Activated naive CD8-positive, alpha-beta T cell treated with anti-CD3 and anti-CD28 coated beads for 36 hours (primary cell): ENCODE measurements at places on chromosomes 1 and 21. TPM values are rescaled to one million over a fixed set of nuclear protein-coding genes. Genes with fewer than 3 reads are reported as not detected.

LCE1D gene
- not detected for total RNA-seq

FAM177B gene
- total RNA-seq, result not detected

ESPN gene
- total RNA-seq, result 0.44 TPM

FCRLA gene
- 0.56 TPM for total RNA-seq

MYBPH gene
- not detected for total RNA-seq

FAM151A gene
- not detected for total RNA-seq

TDRD10 gene
- not detected for total RNA-seq

DNA sequence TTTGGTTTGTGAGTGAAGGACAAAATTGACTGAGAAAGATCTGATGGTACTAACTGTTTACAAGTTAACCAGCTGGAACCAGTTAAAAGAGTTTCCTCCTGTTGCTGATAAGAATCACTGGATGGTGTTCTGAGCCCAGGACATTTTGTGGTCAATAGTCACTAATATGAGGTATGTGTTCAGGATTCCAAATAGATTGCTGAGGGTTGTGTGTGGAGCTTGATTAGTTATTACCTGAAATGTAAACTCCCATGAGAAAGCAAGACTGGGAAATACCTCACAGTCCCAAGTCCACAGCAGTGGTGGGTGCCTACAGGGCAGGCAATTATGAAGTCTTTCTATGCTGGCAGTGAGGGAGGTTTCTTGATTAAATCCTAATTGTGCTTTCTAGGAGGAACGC lies 164.6 kb downstream of the DNM3 start:
- no peak for DNase-seq

- DNase-seq, result no peak
Observed at GRCh38 chr1:151585622-151586021, 26.2 kb upstream of the SNX27 start.

GRCh38 chr1:66384258-66384921 lies 149.6 kb upstream of the SGIP1 start:
- DNase-seq, result no peak

DNA sequence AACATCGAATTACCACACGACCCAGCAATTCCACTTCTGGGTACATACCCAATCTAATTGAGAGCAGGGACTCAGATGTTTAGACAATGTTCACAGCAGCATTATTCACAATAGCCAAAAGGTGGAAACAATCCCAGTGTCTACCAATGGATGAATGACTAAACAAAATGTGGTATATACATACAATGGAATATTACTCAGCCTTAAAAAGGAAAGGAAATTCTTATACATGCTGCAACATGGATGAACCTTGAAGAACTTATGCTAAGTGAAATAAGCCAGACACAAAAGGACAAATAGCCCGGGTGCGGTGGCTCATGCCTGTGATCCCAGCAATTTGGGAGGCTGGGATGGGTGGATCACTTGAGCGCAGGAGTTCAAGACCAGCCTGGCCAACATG lies 6.9 kb downstream of the KDF1 start:
- no peak for DNase-seq

DNA sequence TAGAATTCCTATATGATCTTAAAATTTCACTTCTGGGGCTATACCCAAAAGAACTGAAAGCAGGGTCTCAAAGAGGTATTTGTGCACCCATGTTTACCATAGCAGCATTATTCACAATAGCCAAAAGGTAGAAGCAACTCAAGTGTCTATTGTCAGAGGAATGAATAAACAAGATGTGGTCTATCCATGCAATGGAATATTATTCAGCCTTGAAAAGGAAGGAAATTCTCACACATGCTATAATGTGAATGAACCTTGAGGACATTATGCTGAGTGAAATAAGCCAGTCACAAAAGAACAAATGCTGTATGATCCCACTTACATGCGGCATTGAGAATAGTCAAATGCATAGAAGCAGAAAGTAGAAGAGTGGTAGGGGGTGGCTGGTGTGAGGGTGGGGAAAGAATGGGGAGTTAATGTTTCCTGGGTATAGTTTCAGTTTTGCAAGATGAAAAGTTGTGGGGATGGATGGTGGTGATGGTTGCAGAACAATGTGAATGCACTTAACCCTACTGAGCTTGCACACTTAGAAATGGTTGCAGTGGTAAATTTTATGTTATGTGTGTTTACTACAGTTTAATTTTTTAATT lies 122.4 kb downstream of the TOMM20 start:
- DNase-seq, result peak; percentile 43

GRCh38 chr1:212968368-212968863 lies 18.1 kb downstream of the VASH2 start:
- no peak for DNase-seq

DNA sequence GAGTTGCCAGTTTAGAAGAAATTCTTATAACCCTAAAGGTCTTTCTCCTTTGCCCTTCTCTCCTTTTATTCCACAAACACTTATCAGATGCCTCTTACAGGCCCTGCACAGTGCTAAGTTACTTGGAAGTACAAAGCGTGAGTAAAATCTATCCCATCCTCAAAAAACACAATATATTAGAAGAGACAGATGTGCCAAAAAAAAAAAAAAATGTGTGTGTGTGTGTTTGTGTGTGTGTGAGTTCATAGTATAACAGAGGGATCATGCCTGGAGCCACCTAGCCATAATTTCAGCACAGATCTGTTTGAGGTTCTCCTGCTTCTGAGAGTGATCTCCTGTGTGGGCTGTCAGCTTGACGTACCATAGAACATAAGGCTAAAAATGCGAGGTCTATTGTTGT lies 5.0 kb downstream of the FAM20B start:
- no peak for DNase-seq

DNA sequence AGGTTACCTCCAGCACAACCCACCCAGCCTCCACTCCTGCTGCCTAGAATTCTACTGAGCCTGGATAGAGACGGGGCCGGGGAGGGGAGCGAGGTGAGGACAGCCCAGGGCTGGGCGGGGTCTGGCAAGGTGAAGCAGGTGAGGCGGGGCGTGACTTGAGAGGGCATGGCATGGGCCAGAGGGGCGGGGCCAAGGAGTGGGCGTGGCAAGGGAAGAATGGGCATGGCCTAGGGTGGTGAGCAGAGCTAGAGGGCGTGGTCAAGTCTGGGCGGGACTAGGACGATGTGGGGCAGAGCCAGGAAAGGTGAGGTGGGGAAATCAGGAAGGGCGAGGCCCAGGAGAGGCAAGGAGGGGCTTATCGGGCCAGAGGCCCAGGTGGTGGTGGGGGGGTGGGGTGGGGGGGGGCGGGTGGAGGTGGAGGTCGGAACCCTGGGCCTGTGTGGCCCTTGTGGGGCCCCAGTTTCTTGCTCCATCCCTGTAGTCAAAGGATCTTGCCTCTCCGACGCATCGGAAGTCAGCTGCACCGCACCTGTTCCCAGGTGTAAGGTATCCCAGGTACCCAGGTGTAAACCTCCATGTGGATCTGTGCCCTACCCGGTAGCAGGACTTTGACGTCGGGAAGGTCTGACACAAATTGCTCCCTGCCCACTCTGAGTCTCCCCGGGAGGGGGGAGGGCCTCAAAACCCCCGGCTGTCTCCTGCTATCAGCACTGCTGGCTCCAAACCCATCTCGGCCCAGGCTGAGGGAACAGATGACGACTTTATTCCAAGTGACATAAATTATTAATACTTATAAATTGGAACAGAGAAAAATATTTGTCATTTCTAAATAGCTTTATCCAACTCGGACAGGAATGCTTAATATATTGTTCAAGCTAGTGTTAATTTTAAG lies 32.9 kb upstream of the UTS2 start:
- peak; percentile 40 for DNase-seq
